DND-41 (cell line): ENCODE measurements at places on chromosomes 13 and 19.

DNA sequence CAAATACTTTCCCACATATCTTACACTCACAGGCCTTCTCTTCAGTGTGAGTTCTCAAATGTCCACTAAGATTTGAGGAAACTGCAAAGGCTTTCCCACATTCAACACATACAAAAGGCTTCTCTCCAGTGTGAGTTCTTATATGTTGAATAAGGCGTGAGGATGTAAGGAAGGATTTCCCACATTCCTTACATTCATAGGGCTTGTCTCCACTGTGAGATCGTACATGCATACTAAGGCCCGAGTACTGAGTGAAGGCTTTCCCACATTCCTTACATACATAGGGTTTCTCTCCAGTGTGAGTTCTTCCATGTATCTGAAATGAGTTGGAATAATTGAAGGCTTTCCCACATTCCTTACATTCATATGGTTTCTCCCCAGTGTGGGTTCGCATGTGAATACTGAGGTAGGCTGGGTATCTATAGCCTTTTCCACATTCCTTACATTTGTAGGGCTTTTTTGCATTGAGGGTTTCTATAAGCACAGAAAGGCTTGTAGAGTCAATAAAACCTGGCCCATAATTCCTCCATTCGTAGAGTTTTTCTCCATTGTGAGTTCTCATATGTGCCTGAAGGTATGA, 9.6 kb downstream of the ZNF426 start:
- no peak for DNase-seq

- no peak for DNase-seq
Measured at GRCh38 chr13:84491952-84492351, 609.7 kb upstream of the SLITRK1 start.

DNA sequence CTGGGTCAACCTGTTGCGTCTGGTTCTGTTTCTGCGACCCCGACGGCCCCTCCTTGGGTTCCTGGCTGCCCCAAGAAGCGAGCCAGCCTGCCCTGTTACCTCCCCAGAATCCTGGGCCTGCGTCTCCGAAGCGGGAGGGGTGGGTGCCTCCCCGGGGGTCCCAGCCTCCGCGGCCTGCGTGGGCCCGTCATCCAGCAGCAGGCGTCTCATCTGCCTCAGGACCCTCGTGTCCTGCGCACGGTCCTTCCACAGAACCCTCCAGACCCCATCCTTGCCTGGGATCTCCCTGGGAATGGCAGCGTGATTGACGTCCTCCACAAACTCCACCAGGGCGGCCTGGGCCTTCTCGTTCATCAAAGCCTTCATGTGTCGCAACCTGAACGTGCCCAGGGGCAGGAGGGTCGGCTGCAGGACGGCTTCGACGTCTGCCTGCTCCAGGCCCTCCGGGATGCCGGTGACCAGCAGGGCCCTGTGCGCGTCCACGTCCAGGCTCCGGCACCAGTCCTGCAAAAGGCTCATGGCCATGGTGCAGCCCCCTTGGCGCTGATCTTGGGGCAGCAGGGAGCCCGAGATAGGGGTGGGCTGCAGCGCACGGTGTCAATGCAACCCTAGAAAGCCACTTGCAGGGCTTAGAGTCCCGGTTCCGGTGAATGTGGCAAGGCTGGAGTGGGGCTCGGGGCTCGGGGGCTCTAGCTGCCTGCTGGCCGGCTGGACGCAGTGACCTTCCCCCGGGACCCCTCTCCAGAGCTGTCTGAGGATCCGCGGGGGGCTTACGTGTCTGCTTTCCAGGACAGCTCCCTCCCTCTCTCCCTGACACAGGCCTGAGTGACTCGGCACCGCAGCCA, 504 bp downstream of the PNMA8B start:
- no peak for DNase-seq

DNA sequence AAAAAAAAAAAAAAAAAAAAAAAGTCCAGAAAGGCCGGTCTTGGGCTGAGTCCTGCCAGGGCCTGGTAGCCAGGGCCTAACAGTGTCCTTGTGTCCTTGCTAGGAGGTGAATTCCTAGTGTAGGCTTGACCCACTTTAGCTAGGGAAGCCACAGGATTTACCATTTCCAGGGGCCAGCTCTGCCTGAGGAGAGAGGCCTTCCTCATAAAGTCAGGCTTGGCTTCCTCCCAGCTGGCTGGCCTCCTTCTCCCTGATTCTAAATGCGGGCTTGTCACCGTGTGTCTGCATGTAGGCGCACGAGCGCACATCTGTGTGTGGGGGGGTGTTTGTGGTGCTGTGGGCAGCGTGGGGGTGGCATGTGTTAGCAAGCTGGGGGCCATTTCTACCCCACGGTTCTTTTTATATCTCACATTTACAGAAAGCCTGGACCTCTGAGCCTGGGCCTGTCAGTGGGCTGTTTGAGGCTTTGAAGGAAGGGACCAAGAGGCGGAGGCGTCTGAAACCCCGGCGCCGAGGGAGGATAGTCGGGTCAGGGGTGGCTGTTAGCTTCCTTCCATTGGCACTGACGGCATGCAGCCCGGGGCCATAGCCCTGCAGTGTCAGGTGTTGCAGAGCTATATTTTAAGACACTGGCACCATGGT, 31.7 kb downstream of the IER2 start:
- no peak for DNase-seq

GRCh38 chr19:56765137-56765536, 75.4 kb downstream of the PEG3 start:
- DNase-seq = no peak

- no peak for DNase-seq
Measured at GRCh38 chr13:46578590-46578975, 25.6 kb downstream of the LRCH1 start.

GRCh38 chr19:1512671-1513498, at the start of gene ADAMTSL5:
ADAMTSL5 (minus strand) TSS chr19:1513019; CDS start chr19:1510943, 2,076 bp downstream.
- DNase-seq = no peak

DNA sequence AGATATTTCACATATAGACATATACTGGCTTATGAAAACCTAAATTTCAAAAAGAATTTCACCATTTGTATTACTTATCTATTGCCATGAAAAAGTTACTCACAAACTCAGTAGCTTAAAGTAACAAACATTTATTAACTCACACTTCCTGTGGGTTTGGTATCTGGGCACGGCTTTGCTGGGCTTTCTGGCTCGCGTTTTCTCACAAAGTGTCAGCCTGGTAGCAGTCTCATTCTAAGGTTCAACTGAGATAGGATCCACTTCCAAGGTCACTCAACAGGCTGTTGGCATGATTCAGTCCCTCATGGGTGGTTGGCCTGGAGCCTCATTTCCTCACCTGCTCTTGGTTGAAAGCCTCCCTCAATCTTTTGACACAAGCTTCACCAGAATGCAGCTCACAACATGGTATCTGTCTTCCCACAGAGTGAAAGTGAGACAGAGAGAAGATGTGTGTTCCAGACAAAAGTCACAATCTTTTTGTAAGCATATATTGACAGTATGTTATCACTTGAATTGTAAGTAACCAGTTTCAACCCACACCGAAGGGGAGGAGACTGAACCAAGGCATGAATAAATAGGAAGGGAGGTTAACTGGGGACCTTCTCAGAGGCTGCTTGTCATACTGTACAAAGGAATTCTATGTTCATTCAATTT, 1065.8 kb upstream of the SPRY2 start:
- DNase-seq = no peak

DNA sequence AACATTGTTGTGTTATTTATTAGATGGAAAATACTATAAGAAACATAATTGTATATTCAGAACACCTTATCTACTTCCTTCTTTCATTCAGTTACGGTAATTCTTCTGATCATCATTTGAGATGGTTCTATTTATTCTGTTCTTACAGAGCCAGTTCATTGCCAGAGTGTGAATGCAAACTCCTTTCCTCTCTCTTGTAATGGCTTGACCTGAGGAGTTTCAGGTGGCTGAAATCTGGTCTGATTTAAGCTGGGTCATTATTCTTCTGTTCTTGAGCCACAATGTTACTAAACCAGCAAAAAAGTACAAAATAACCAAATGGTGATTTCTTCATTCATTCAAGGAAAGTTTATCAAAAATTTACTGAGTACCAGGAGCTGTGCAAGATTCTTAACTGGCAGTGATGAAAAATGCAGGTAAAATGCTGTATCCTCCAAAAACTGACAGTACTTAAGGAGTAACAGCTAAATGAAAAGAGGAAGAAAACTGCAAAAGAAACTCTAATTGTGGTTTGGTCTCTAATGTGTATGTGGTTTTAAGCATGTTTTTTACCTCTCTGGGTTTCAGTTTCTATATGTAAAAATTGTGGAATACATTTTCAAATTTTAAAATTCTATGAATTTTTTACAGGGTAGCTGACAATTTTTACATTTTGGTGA, 182.4 kb upstream of the UFM1 start:
- DNase-seq = no peak

- no peak for DNase-seq
Measured at GRCh38 chr13:73258406-73258805, 199.6 kb downstream of the KLF5 start.

DNA sequence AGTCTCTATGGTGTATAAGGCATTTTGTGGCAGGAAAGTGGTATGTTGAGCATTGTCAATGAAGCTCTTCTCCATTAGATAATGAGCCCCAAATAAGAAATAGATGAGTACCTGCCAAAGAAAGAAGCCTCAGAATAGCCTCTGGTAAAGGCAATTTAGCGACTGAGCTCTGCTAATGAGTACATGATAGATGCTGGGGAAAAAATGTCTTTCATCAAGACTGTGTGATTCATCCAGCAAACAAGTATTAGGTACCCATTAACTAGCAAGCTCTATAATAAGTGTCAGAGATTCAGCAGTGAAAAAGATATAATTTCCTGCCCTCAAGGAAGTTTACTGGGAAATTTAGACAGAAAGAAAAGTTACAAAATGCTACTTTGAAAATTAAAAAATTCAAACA, 294.6 kb downstream of the ITGBL1 start:
- DNase-seq = no peak

GRCh38 chr13:76216729-76217128, 580.6 kb downstream of the LMO7 start:
- no peak for DNase-seq

DNA sequence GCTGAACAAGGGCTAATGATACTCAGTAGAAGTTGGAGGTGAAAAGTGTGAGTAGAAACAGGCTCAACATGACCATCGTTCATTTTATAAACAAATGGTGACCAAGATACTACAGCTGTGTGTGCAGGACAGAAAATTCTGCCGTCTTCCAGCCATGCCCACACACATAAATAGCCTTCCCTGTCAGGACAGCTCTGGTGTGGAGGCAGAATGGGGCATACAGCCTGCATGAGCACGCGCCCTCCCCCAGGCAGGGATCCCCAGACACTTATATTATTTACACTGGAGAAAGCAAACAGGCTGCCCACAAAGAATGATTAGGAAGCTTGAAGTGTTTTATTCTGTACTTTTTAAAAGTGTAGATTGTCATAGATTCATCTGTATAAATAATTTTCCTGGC, 20.4 kb downstream of the GJA3 start:
- DNase-seq = no peak
